Pons (tissue), 1 donor: ENCODE measurements at places on chromosomes 4 and X.

DNA sequence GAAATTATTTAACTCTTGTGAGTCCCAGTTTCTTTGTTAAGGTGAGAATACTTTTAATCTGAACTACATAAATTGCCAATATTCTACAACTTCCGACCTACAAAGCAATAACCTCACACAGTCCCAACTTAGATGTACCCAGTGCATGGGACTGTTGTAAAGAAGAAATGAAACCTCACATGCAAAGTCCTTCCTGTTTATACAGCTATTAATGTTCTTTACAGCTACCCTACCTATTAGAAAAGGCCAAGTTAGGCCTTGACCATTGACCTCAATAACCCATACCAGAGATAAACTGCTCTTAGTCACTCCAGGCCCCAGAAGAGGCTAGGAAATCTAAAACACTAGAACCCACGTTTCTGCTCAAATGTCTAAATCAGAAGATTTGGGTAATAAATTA lies 920.1 kb upstream of the TENM3 start:
- no peak for DNase-seq

- DNase-seq: peak; percentile 24
Measured at GRCh38 chr4:123939621-123940020, 543.0 kb downstream of the SPRY1 start.

- DNase-seq: no peak
Measured at GRCh38 chrX:99522450-99522849, 887.6 kb downstream of the PCDH19 start.

GRCh38 chr4:129641179-129641578 lies 545.2 kb downstream of the C4orf33 start:
- peak; percentile 60 for DNase-seq

- no peak for DNase-seq
Measured at GRCh38 chr4:40506066-40506465, 123.6 kb downstream of the RBM47 start.

DNA sequence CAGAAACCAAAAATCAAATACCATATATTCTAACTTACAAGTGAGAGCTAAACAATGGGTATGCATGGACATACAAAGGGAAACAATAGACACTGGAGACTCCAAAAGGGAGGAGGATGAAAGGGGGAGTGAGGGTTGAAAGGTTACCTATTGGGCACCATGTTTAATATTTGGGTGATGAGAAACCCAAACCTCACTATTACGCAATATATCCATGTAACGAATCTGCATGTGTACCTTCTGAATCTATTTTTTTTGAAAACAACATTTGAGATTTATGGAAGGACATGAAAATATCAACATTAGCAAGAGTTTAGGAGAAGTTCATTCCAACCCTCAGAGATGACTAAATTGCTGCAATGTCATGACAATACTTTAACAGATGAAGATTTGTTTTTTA lies 586.1 kb downstream of the GBA3 start:
- no peak for DNase-seq

- no peak for DNase-seq
Measured at GRCh38 chrX:154036513-154036912, 16.8 kb upstream of the IRAK1 start.

DNA sequence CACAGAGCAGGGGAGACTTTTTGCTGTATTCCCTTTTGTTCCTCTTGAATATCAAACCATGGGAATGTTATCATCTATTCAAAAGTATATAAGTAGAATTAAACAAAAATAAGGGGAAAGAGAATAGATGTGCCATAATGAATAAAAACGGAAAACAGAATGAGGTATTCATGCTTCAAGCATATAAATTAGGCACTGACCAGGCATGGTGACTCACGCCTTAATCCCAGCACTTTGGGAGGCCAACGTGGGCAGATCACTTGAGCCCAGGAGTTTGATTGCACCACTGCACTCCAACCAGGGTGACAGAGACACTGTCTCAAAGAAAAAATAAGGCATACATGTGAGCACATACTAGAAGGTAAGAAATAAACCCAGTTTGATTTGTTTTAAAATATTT lies 16.3 kb upstream of the NEUROG2 start:
- no peak for DNase-seq

DNA sequence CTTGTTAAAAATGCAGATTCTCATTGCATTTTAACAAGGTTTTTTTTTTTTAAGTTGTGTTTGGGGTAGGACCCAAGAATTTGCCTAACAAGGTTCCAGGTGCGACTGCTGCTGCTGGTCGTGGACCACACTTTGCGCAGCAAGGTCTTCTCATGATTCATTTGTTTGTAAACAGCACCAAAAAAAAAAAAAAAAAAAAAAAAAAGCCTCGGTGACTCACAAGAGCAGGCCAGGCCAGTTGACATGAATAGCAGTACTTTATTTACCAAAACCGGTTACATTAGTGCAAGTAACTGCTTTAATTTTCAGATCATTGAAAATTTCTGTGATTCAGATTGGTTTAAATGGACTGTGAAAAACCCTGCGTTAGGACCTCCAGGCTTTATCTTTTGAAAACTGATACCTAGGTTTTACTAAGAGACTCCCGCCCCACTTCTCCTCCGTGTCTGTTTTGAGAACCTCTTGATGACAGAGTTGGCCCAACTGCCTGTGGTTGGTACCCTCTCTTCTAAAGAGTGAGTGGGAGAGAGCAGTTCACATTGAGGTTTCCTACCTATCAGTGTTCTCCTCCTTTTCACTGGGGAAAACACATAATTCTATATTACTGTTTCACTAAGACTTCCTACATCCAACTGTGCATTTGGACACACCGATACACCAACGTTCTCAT lies 86.2 kb downstream of the PHEX start:
- DNase-seq: no peak

- no peak for DNase-seq
Measured at GRCh38 chr4:7526491-7526890, 91.8 kb upstream of the PSAPL1 start.

DNA sequence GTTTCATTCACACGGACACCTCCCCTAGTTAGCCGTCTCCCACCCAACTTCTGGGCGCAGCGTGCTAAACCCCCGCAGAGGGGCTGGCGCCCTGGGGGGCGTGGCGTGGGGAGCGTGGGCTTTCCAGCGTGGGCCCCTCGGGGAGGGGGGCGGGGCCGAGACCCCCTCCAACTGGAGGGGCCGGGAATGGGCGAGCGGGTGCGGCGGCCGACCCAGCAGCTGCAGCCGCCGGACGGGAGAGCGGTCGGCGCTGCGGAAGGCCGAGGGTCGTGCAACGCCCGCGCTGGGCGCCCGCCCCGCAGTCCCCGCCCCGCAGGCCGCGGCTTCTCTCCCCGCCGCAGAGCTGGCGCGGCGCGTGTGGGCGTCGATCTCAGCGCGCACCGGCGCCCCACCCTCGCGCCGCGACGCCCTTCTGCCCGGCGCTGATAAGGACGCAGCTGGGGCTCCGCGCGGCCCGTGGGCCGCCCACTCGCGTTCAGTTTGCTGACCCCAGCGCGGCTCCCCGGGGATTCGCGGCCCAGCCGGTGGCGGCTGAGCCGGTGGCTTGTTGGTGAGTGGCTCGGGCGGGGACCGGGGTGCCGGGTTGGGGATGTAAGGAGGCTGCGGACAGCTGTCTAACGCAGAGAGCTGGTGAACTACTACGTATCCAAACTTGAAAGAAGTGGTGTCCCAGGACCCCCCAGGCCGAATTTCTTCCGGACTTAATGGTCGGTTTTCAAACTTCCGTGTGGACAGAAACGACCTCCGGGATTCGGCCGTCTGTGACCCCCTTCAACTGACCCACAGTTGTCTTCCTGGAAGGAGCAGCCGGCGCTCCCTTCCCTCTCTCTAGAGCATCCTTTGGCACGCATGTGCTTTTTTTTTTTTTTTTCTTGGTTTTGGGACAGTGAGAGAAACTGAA lies 1.5 kb downstream of the FHDC1 start:
- no peak for DNase-seq

DNA sequence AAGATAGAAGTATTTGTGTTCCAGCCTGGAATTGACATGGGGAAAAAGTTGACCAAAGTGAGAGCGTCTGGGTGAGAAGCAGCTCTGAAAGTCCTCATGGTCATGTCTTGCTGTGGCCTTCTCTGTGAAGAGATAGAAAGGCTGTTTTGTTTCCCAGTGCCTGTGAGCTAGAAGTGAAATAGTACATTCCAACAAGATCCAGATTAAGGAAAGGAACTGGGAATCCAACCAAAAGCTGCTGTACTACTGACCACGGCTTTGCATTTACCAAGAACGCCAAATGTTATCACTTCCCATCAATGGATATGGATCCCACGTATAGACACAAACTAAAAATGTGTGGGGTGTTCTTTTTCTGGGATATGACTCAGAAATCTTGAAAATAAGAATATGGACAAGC lies 51.2 kb downstream of the TENM3 start:
- no peak for DNase-seq

DNA sequence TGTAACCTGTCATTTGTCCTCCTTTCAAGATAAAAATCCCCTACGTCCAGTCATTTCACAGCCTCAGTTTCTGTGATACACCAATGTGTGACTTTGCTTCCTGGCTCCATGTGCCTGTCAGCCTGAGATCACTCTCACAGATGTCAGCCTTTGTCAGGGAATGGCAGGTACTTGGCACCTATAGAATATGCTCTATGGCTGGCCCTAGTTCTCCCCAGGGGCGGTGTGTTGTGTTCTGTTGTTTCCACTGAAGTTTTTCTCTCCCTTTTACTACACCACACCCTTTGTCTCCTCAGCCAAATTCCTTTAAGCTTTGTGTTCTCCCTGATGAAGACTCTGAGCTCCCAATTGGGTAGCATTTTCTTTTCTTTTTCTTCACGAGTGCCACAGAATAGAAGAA lies 81.7 kb downstream of the ALPK1 start:
- no peak for DNase-seq

DNA sequence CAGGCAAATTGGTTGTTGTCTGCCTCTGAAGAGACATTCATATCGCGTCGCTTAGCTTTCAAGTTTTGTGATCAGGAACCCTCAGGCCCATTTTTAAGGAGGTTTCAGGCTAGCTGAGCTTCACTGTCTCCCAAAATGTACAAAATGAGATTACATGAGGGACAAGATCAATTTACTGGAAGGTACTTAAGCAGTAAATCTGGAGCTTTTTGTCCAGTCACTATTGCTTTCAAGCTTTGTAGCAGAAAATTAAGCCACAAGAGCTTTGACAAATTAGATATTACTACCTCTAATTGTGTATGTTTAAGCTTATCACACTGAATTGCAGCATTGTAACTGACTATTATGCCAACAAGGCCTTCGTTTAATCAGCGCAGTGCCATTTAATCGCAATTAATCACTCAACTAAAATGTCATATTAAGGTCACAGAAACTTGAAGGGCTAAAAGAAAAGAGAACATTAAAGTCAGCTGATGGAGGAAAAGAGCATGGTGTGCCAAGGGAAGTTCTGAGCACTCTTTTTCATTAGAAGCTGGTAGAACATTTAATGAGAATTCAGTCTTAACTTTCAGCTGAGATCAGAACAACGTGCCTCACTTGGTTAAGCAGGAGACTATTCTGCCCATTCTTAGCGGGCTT lies 353.0 kb downstream of the FBXO8 start:
- no peak for DNase-seq

DNA sequence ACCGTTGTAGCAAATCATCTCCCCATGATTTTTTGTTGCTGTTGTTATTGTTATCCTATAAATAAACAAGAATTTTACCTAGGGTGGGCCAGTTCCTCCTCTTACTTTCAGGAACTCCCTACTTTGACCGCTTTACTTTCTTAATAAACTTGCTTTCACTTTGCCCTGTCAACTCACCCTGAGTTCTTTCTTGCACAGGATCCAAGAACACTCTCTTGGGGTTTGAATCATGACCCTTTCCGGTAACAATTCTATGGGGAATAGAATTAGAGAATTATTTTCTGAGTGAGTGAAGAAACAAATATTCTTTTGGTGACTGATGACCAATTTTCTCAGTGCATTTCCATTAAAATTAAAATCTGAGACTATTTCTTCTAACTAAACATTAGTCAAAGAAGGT lies 584.0 kb upstream of the TENM3 start:
- DNase-seq: no peak

DNA sequence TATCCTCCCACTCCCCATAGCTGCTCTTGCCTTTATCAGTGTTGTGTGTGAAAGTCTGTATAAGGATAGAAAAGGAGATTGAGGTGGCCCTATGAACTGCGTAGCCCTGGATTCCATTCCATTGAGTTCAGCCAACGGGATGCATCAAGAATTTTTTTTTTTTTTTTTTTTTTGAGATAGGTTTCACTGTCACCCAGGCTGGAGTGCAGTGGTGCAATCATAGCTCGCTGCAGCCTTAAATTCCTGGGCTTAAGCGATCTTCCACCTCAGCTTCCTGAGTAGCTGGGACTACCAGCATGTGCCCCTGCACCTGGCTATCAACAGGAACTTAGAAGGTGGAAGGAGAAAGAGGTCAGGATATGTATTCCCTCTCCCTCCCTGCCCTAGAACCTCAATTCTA lies 187.2 kb upstream of the SPRY1 start:
- no peak for DNase-seq

DNA sequence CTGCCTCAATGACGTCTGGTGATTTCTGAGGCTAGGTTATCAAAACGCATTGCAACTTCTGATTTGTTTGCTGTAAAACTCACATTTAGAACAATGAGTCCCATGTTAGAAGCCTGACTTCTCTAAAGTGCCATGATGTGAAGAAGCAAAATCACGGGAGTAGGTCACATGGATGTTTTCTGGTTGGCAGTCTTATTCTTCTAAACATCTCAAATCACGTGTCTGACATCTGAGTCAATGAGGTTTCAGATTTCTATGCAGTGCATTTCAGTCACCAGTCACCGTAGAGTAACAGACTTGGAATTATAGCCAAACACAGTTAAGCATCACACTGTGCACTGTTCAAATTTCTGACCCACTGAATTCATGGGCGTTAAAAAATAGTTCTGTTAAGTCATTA lies 482.1 kb downstream of the TMA16 start:
- no peak for DNase-seq

GRCh38 chr4:57083090-57083489 lies 27.1 kb downstream of the IGFBP7 start:
- DNase-seq: no peak

DNA sequence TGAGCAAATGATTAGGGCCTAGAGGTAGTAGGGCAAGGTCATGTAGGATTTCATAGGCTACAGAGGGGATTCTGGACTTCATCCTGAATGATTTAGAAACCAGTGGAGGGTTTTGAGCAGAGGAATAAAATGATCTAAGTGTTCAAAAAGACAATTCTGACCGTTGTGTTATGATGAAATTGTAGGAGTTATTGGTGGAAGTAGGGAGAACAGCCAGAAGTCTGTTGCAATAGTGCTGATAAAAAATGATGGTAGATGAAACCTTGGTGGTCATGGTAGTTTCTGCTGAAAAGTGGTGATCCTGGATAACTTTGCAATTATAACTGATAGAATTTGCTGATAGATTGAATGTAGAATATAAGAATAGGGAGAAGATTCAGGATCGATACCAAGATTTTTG lies 60.2 kb downstream of the MID1IP1 start:
- no peak for DNase-seq
